DMS153 (cell line): ENCODE measurements at places on chromosomes 7 and 10.

GRCh38 chr7:66236713-66237303, 31.7 kb downstream of the TPST1 start:
- DNase-seq, result no peak

- DNase-seq, result no peak
Measured at GRCh38 chr7:47866120-47866519, 82.1 kb downstream of the PKD1L1 start.

- no peak for DNase-seq
Measured at GRCh38 chr7:47638679-47639315, 56.9 kb upstream of the TNS3 start.

DNA sequence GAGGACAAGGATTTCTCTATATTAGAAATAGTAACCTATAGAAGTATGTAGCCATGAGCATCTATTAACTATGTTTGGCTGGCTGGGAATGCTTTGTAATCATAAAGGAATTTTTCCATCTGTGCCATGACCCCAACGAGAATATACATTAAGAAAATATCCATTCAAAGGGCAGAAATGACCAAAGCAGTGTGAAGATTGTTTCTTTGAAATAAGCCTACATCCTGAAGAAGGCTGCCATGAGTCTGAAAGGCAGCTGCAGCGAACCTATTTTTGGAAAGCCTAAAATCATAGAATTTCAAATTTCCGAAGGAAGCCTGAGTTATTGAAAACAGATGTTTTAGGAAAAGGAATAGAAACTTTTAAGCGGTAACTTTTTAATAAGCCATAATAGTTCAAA, 244.2 kb upstream of the FOXK1 start:
- no peak for DNase-seq

GRCh38 chr7:149718730-149719049, 54.7 kb downstream of the ZNF467 start:
- DNase-seq, result no peak

GRCh38 chr7:123401295-123401694, 133.1 kb downstream of the IQUB start:
- no peak for DNase-seq

GRCh38 chr10:34295142-34295548, 520.0 kb downstream of the PARD3 start:
- DNase-seq, result no peak

GRCh38 chr7:7157177-7157886, 25.0 kb upstream of the C1GALT1 start:
- DNase-seq, result no peak

GRCh38 chr7:44956157-44956766, 22.6 kb downstream of the MYO1G start:
- DNase-seq, result no peak

GRCh38 chr7:45573661-45574415, at the start of gene ADCY1:
Gene ADCY1, plus strand, starts transcription at chr7:45574368. Its CDS starts 176 bp downstream, at chr7:45574544.
- DNase-seq, result no peak

DNA sequence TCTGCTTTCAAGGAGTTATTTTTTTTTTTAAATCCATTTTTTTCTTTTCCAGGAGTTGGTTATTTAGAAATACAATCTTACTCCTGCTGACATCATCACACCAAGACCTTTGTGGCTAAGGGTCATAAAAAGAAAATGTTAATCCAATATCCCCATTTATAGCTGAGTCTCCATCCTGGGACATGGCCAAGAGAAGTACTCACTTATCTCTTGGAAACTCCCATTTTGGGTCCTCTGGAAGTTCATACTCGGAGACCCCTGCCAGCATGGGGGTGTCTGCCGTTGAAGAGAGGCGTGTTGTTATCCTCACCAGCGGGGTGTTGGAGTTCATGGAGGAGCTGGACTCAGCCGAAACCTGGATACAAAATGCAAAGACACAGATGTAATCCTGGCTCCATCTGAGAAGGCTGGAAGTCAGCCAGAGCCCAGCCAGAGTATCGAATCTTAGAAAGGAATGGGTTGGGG, 94.6 kb downstream of the FGFR2 start:
- DNase-seq, result no peak

DNA sequence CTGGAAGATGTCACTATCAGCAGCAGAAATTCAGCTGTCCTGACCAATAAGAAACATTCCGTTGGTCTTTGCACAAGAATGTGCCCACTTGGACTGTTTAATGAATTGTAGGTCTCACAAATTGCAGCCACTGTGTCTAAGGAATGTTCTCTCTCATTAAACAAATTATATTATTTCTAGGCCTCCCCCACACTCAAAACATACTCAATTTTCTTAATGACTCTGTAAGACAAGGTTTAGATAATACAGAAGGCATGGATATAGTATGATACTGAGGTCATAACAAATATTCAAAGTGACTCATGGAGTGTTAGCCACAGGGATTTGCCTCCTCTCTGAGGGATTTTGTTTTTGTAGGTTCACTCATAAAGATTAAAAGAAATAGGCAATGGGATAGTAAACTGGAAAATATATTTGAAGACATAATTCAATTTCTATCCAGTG, 197.5 kb downstream of the PTN start:
- DNase-seq, result no peak

DNA sequence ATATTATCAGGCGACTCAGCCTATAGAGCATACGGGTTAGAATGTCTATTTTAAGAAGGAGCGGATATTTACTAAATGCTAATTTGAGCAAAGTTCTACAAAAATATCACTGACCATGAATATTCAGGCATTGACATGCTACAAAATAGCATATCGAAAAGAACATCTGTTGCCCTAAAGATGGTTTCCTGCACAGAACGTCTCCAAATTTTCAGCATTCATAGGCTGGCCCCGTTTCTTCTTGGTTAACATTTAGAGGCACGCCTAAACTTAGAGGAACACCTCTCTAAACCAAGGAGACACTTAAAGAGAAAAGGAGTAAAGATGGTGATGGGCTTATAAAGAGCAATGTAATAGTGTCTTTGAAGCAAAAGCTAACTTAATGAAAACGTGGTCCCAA, 1.3 kb upstream of the MINPP1 start:
- no peak for DNase-seq

DNA sequence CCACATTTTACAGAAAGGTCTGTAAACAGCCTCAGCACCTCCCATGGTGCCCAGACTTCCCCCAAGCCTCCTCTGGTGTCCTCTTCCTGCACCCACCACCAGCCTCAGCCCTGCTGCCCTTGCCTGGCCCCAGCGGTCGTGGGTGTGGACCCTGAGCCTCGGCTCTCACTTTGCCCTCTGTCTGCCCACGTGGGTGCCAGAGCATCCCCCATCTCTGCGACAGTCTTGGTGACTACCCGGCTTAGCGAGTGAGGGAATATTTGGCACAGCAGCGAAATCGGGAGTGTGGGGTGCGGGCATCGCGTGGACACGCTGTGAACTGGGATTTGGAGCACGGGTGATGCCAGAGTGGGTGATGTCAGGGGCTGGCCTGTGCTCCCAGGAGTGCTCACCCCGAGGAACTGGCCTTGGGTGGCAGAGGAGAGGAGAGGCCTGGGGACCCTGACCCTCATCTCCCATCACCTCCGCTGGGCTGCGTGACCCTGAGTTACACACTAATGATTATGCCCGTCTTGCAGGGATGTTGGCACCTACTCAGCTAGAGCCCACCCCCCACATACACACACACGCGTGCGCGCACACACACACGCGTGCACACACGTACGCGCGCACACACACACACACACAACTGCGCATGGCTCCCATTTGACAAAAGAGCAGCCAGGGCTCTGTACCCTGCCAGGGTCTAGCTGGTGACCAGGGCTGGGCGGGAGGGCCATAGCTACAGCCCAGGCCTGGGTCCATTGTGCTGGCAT, 8.7 kb downstream of the ELFN1 start:
- DNase-seq, result no peak

DNA sequence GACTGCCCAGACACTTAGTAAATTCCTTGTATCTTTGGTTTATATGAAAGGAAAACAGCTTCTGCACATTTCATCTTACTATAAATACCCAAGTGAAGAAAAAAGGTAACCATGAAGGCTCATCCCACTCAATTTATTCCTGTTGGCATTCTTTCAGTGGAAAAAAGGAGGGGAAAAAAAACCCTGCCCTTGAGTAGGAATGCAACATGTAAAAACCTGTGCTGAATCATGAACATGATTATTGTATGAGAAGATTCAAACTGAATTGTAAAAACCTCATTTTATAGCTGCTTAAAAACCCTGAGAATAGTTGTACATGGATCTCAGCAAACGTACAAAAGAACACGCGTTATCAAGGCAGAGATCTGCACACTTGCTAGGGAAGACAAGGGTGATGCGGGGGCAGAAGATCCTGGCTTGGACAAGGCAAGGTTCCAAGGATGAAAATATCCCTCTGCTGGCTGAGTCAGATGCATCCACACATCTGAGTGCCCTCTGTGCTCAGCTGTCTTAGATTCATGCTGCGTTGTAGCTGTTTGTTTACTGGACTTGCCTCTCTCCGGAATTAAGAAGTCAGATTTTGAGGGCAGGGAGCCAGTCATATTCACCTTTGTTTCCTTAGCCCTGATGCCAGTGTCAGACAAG, 658.2 kb downstream of the PARD3 start:
- DNase-seq, result no peak
